RPMI8226 (cell line): ENCODE measurements at places on chromosomes 13 and 19.

- no peak for DNase-seq
Observed at GRCh38 chr19:2578391-2578890, 102.5 kb downstream of the GADD45B start.

- peak; percentile 51 for DNase-seq
Observed at GRCh38 chr19:45769821-45770191, 754 bp upstream of the SIX5 start.

DNA sequence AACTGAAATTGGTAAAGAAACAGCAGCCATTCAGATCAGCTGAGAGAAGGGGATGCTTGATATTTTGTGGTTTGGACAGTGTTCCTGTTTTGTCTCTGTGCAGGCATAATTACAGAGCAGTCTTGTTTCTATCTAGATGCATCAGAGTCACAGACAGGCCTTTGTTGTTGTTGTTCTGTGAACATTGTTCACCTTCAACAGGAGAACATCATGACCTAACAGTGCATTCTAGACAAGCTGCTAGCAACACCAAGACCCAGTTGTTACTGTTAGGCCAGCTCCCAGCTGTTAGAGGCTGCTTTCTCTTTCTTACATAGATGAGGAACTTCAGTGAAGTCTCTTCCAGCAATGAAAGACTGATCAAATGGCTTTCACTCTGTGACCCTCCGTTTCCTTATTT, 8.5 kb upstream of the LSR start:
- DNase-seq, result no peak

DNA sequence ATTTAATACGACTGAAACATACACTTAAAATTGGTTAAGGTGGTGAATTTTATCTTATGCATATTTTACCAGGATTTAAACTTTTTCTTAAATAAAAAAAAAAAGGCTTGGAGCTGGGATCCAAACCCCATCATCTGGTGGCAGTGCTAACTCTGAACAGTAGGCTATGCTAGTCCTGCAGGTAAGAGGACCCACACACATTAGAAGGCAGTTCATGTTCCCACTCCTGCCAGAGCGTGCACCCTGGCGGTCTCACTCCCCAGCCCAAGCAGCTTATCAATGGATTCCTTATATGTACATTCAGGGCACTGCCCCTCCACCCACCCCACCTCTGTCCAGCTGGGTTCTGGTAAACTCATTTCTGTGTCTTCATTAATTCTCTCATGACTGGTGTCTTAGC, 31.3 kb upstream of the CEBPA start:
- DNase-seq, result no peak

DNA sequence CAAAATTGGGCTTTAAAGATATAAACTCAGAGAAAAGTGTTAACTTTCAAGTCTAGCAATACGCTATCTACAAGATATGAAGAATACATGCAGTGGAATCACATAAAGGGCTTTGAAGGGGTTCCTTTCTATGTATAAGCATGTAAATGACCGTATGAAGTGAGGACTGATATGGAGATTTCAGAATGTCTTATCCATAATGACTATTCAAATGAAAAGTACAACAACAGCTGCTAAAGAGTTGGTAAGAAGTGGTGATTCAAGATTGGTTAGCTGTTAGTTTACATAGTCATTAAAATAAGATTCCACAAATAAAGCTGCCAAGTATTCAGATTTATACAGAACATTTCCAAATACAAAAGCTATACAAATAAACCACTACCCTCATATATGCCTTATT, 153.4 kb upstream of the STARD13 start:
- DNase-seq, result no peak

DNA sequence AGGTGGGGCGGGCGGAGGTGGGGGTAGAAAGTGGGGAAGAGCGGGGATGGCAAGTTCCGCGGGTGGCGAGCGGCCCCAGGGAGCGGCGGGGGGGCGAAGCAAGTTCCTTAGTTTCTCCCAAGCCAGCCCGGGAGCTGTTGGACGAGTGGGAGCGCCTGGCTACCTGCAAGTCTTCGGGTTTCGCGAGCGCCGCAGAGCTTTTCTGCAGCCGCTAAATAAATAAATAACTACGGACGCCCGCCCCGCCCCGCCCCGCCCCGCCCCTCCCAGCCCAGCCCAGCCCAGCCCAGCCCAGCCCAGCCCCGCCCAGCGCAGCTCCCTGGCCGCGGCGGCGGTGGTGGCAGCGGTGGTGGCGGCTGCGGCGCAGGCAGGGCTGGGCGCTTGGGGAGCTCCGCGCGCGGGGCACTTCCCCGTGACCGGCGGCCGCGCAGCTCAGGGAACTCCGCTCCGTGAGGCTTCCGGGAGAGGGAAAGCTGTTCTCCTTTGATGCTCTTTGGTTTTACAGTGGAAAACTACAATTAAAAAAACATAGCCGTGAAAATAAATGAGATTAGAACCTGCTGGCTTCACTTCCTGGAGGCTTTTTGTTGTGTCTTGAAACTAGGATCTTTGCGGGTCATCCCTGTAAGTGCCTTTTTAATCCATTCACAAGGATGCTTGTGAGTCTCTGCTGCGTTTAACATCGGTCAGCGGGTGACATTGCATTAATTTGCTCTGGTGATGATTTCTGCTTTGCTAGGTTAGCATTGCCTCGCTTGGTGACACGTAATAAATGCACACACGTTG, at the start of gene UBE2L5:
Gene UBE2L5 (plus strand): TSS at position 440 of the 786 bp plus-strand sequence. CDS start 5,498 bp downstream, outside the sequence.
- peak; percentile 78 for DNase-seq
